ENCODE measurements at places on chromosomes 16 and 17.

GRCh38 chr17:55774846-55775271 is 24.0 kb downstream of the PCTP start:
- no peak for DNase-seq

- DNase-seq, result no peak
Measured at GRCh38 chr17:68057531-68057952, 22.0 kb downstream of the KPNA2 start.

DNA sequence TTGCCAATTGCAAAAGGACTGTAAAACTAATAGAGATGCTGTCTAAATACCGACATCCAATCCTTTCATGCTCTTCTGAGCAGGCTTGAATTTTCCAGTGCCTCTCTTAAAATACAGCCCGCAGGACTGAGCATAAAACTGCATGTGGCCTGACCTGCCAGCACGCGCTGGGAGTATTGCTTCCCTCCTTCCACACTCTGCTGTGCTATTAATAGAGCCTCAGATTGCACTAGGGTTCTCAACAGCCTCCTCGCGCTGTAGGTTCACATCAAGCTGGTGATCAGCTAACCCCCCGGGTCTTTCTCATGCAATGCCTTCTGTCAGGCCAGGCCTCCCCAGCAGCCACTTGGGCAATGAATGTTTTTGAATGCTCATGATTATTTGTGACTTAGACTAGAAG is 14.2 kb upstream of the MSI2 start:
- DNase-seq, result no peak

DNA sequence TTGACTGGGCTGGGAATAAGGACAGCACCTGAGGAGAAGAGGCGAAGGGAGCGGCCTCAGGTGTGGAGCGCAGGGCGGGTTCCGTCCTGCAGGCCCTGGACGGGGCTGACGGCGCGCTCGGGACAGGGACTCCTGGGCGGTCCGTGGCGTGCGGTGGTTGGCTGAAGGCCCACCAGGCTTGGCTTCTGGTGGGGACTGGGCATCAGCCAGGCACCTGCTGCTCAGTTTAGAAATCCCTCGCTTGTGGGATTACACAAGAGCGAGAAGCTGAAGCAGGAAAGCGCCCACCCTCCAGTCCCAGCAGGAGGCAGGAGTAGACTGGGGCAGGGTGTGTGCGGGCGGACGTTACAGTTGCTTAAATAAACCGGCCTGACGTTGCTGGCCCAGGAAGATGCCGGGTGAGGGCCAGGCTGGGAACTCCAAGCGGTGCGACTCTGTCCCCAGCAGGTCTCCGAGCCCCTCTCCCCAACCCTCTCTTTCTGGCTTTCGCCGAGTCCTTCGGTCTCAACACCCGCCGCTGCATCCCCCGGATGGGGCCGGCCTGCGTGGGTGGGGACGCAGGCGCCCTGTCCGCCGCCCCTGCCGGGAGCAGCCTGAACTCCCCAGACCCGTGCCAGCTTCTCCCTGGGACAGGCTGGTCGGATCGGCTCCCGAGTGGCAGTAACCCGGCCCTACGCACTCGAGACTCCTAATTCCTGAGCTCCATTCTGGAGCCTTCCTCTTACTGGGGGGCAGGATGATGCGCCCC is 639 bp downstream of the MIF4GD start:
- DNase-seq, result peak; percentile 86

GRCh38 chr17:79412110-79412509 is 198.7 kb downstream of the RBFOX3 start:
- DNase-seq, result no peak

DNA sequence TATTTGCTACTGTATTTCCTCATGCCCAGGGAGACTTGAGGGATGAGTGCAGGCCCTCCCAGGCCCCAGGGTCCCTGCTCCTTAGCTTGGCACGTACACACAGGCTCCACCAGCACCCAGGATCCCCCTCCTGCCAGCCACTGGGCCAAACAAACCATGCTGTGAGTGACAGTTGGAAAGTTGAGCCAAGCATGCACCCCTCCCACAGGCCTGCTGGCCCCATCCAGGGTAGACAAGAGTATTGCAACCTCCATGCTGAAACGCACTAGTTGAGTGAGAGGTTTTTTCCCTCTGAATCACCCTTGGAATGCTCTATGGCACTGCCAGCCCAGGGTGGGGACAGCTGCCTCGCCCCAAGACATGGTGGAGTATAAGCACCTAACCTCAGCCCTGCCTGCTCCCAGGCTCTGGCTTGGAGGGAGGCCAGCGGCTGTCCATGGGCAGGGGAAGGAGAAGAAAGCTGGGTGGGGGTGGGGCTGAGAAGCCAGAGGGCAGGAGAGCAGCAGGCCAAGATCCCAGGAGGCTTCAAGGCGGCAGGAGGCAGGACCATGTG is 49.6 kb downstream of the PITPNM3 start:
- DNase-seq, result no peak

- DNase-seq, result peak; percentile 91
Measured at GRCh38 chr17:50949989-50950877, 84.1 kb upstream of the TOB1 start.

- no peak for DNase-seq
Measured at GRCh38 chr17:66714046-66715023, 120.6 kb upstream of the CACNG5 start.

- peak; percentile 86 for DNase-seq
Measured at GRCh38 chr17:64331366-64331765, 59.3 kb downstream of the PECAM1 start.

- DNase-seq, result peak; percentile 88
Measured at GRCh38 chr16:30063893-30064728, 1.4 kb upstream of the ALDOA start.

Data from cardiac septum (tissue), 1 donor.